Panc1 (cell line): ENCODE measurements at places on chromosomes 12 and 14. TPM values are rescaled to one million over a fixed set of nuclear protein-coding genes. Genes with fewer than 3 reads are reported as not detected.
A peak's percentile ranks its signal among the peaks of the same experiment; 100 is the strongest.

Gene PITPNM2
- 26.4 TPM for total RNA-seq

Gene MYF6
- total RNA-seq: not detected

DNA sequence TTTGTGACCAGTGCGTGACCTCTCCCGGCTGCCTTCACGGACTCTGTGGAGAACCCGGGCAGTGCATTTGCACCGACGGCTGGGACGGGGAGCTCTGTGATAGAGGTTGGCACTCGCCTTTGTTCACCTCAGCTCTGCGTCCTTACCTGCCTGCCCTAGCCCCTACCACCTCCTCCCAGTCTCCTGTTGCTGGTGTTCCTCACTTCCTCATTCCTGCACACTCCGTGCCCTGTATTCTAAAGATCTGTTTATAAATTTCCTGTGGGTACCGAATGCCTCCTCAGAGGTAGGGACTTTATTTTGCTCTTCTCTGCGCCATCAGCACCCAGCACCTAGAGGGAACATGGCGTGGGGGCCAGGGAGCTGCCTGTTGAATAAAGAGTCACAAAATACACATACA is 2.3 kb downstream of the DLK1 start:
- H3K4me1 ChIP-seq: no peaks in the 10 kb centered on the region
- no peak overlapping the region for H3K27ac ChIP-seq
- no peak for DNase-seq
- H3K27me3 ChIP-seq: no peaks in the 10 kb centered on the region
- no peaks in the 10 kb centered on the region for H3K36me3 ChIP-seq

GRCh38 chr14:58309086-58309485 is 10.7 kb downstream of the ARID4A start:
- no peaks in the 10 kb centered on the region for H3K4me1 ChIP-seq
- peaks cover 4% of the 10 kb centered on the region; the same call in 1 of the 2 replicates for H3K36me3 ChIP-seq
- DNase-seq: no peak
- no peak overlapping the region for H3K4me3 ChIP-seq
- H3K27ac ChIP-seq: no peak overlapping the region
- H3K27me3 ChIP-seq: no peaks in the 10 kb centered on the region

- H3K36me3 ChIP-seq: no peaks in the 10 kb centered on the region
- no peaks in the 10 kb centered on the region for H3K27me3 ChIP-seq
- no peaks in the 10 kb centered on the region for H3K4me1 ChIP-seq
- no peak for DNase-seq
- no peak overlapping the region for H3K27ac ChIP-seq
These were observed 258.4 kb downstream of the CACNA1C start for GRCh38 chr12:2311020-2311778.

- H3K36me3 ChIP-seq: no peaks in the 10 kb centered on the region
- peaks cover 27% of the 10 kb centered on the region for H3K4me1 ChIP-seq
- DNase-seq: no peak
- no peak overlapping the region for H3K27ac ChIP-seq
- no peak overlapping the region for H3K4me3 ChIP-seq
These were observed 37.9 kb downstream of the FRS2 start for GRCh38 chr12:69508091-69508490.

DNA sequence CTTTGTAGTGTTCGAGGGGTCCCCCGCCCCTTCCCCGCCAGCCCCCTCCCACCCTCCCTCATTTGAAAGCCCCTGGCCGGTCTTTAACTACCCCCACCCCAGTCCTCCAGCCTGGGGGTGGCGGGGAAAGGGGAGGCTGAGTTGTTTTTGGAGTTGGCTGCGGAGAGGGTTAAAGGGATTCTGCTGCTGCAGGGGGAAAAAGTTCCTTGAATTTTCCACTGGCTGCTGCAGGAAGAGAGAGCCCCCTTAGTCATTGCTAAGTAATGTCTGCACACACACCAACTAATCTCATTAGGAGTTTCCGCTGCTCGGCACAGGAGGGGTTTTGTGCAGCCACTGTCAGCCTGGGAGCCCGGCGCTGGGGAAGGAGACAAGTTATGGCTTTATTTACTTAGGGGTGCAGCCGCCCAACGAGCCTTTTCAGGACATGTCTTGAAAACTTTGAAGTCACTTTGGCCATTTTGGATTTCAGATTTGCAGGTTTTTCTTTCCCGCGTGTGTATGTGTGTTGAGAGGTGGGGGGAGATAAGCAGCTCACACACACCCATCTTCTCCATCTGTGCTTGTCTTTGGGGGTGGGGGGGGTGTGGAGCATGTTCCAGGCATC is 1.8 kb downstream of the ELK3 start:
- peak overlapping the region; percentile 82 for H3K4me3 ChIP-seq
- no peaks in the 10 kb centered on the region for H3K27me3 ChIP-seq
- H3K27ac ChIP-seq: peak overlapping the region; percentile 81
- no peaks in the 10 kb centered on the region; the same call in 1 of the 2 replicates for H3K36me3 ChIP-seq
- no peak for DNase-seq

DNA sequence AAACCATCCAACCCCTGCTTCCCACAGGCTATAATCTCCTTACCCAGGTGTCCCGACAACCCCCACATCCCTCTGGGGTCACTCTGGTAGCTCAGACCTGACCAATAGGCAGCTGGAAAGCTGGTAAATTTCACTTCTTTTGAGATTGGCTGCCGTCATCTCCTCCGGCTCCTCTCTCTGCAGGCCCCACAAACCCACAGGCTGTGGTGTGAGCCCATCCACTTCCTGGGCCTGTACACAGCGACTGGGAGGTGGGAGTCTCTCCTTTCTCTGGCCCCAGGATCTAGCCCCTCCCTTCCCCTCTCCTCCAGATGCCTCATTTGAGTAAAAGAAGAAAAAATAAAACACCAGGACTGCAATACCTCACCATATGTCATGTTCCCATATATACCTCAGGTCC is 709 bp downstream of the INHBC start:
- peaks cover 6% of the 10 kb centered on the region for H3K4me1 ChIP-seq
- H3K27ac ChIP-seq: no peak overlapping the region
- no peak overlapping the region for H3K4me3 ChIP-seq
- no peaks in the 10 kb centered on the region for H3K36me3 ChIP-seq
- DNase-seq: no peak
- no peaks in the 10 kb centered on the region for H3K27me3 ChIP-seq

Gene POTEM
- not detected for total RNA-seq

DNA sequence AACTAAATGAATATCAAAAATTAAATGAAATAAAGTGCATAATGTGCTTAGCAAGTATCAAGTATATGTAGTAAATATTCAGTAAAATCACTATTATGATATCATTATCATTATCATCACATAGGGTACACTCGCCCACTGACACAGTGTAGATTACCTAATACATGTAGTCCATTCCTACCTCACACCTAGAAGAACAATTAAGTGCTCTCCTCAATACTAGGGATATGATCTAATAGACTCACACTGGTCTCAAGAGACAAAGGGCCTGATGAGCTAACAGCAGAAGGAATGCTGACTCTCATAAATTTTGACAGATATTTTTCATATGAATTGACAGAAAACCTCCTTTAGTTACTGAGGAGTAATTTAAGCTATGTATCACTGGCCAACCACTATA is 29.1 kb downstream of the FSCB start:
- H3K27ac ChIP-seq: no peak overlapping the region
- H3K4me1 ChIP-seq: no peaks in the 10 kb centered on the region
- H3K27me3 ChIP-seq: no peaks in the 10 kb centered on the region
- no peaks in the 10 kb centered on the region for H3K36me3 ChIP-seq

Gene OTOGL
- total RNA-seq: not detected
